Calu3 (cell line): ENCODE measurements at places on chromosomes 3 and 15. TPM values are rescaled to one million over a fixed set of nuclear protein-coding genes. Genes with fewer than 3 reads are reported as not detected.

The AP3B2 gene
- total RNA-seq, result 13.1 and 24.7 TPM in 2 replicates

The P2RY14 gene
- total RNA-seq, result not detected in 2 replicates

GRCh38 chr3:115165266-115165665, 18.2 kb upstream of the ZBTB20 start:
- no peak for DNase-seq

- DNase-seq, result no peak
Measured at GRCh38 chr15:33086500-33087121, 107.9 kb downstream of the FMN1 start.

DNA sequence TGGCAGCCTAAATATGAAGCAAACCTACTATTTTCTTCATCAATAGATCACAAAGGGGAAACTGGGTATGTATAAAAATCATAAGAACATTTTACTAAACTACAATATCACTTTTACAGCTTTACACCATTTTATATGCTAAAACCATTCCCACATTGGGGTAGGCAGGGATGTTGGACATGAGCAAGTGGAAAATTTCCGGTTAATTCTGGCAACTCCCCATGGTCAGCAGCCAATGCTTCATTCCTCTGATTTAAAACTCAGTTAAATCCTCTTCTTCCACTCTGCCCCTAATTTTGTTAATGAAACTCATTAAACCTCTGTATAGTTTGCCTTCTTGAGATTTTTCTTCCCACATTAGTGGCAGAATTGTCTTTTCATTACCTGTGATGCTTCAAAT, 552.5 kb upstream of the NECTIN3 start:
- DNase-seq, result no peak
